ENCODE measurements at places on chromosomes 7 and 10.

- peak; percentile 30 for DNase-seq
Observed at GRCh38 chr7:114921631-114922025, 266 bp upstream of the MDFIC start.

DNA sequence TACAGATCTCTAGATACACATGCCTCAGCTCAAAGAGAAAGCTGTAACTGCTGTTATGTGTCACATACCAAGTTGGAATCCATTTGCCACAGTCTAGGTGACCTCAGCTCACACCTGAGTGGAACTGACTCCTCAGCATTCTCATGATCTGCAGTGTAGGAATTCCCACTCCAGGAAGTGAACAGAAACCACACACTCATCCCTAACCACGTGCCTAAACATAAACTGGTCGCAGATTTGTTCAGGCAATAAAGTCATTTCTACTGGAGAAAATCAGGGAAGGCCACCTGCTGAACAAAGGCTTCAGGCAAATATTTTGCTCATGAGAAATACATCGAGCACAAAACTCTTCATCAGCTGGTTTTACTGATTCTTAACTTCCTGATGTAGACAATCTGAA, 23.0 kb upstream of the ZMYND11 start:
- no peak for DNase-seq

DNA sequence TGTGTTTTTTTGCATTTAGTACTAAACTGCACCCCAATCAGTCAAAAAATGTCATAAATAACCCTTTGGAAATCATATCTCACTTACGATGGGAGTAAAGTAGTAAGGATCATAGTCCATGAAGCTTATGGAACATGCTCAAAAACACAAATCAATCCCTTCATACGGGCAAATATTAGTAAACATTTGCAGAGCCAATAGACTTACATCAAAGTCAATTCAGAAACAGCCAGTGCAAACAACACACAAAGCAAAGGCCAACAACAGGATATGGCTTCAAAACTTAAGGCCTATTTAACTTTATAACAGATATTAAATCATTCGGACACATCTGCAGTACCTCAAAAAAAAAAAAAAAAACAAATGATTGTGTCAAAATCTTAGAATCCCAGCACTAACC, 32.1 kb downstream of the SGCE start:
- DNase-seq: no peak

- no peak for DNase-seq
Observed at GRCh38 chr7:3432911-3433310, 131.9 kb downstream of the SDK1 start.

DNA sequence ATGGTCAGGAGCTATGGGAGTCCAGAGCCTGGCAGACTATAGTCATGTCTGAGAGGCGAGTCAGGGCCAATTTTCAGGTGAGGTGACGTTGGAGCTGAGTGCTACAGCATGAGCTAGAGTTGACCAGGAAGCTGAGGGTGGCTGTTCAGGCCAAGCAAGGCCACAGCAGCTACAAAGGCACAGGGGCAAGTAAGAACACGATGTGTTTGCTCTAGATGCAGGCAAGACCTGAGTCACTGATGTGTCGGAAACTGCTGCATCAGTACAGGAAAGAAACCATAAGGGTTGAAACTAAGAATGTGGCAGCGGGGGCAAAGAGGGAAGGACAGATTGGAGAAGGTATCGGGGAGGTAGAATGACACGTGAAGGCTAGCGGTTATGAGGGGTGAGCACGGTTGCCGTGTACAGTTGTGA, 11.8 kb upstream of the RRP12 start:
- no peak for DNase-seq

GRCh38 chr7:71871446-71871845, 540.7 kb downstream of the CALN1 start:
- DNase-seq: no peak

GRCh38 chr7:117715784-117716445, 157.3 kb downstream of the CTTNBP2 start:
- DNase-seq: no peak

- DNase-seq: no peak
Observed at GRCh38 chr10:88092973-88093372, 229.5 kb downstream of the PTEN start.

All from activated effector memory CD4-positive, alpha-beta T cell treated with Interleukin-2 at 50 U/mL for 16 hours (primary cell).